ENCODE measurements at places on chromosomes 2 and 18.

DNA sequence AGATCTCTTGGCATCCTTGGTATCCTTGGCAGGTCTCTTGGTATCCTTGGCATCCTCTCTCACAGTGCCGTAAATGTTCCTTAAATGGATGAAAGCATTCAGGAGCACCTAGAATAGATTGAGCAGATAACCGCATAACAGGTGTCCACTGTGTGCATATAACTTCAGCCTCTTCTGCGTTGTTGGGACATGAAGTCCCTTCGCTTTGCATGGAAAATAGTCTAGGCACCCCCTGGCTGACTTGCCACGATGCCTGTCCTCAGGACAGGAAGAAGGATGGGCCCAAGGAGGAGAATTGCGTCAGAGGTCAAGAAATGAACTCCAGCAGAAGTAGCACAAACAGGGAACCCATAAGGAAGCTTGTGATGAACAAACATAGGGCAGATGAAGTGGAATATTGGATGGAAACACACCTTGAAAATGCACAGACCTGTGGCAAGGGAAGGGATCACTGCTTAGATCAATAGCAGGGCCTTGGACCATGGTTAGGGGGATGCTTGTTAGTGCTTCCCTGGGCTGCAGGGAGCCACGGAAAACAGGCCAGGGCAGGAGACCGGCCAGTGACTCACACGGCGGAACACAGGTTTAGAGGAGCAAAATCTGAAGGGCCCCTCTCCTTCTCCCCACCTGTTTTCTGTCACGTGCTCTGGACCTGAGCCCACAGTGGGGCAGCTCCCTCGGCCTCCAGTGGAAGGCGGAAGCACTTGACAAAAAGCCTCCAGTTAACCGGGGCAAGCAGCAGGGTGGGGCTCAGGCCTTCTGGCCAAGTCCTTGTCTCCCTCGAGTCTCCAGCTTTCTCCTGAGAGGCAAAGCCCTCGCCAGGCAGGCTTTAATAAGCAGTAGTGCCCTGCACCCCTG lies 99.2 kb upstream of the ASAP2 start:
- H3K4me3 ChIP-seq: no peak overlapping the region
- H3K36me3 ChIP-seq: no peaks in the 10 kb centered on the region
- no peak for DNase-seq
- no peaks in the 10 kb centered on the region for H3K4me1 ChIP-seq

- no peaks in the 10 kb centered on the region for H3K36me3 ChIP-seq
- no peaks in the 10 kb centered on the region for H3K27me3 ChIP-seq
- no peak for DNase-seq
- H3K27ac ChIP-seq: peak overlapping the region; percentile 63
- H3K4me3 ChIP-seq: no peak overlapping the region
Observed at GRCh38 chr18:23998820-23999219, 15.7 kb upstream of the TTC39C start.

- H3K4me3 ChIP-seq: no peak overlapping the region
- DNase-seq: no peak
Observed at GRCh38 chr2:56522605-56523089, 338.9 kb downstream of the CCDC85A start.

DNA sequence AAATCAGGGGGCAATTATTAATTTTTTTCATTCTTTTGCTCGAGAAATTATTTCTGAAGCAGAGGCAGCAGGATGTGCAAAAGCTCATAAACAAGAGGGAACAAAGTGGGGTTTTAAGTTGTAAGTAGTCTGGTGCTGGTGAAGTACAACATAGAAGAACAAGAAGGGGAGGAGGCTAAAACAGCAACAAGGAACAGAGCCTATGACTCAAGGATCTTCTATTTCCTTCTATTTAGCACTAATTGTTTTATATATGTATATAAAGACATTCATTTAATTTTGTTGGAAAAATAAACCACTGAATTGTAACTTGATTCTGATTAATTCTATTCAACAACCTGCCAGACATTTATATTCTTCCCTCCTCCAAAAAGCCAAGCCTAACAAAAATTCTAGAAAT lies 35.0 kb downstream of the YES1 start:
- H3K4me1 ChIP-seq: peaks cover 46% of the 10 kb centered on the region
- DNase-seq: no peak
- H3K4me3 ChIP-seq: no peak overlapping the region

DNA sequence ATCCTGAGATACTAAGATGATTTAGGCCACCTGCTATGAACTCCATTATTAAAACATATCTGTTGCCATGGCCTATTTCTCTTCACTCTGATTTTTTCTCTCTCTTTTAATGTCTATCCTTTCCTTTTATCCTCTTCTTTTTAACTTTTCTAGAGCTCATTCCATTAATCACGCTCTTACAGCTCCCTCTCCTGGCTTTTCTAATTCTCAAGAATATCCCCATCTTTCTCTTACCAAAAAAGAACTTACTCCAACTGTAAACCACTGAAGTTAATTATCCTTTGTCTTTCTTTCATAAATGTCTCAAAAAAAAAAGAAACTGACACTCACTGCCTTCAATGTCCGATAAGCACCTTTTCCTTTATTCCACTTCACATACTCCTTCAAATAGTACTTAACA lies 7.9 kb downstream of the PPP3R1 start:
- H3K4me1 ChIP-seq: peaks cover 39% of the 10 kb centered on the region
- no peak overlapping the region for H3K27ac ChIP-seq
- H3K27me3 ChIP-seq: no peaks in the 10 kb centered on the region
- H3K36me3 ChIP-seq: peaks cover 4% of the 10 kb centered on the region
- H3K4me3 ChIP-seq: no peak overlapping the region

- no peak overlapping the region for H3K4me3 ChIP-seq
- no peaks in the 10 kb centered on the region for H3K27me3 ChIP-seq
- no peaks in the 10 kb centered on the region for H3K4me1 ChIP-seq
- no peak overlapping the region for H3K27ac ChIP-seq
- DNase-seq: no peak
- H3K36me3 ChIP-seq: no peaks in the 10 kb centered on the region
Observed at GRCh38 chr2:72961853-72962468, 44.6 kb downstream of the EMX1 start.

- no peak for DNase-seq
- no peak overlapping the region for H3K4me3 ChIP-seq
Observed at GRCh38 chr2:211798868-211799267, 739.7 kb downstream of the ERBB4 start.

GRCh38 chr2:106566050-106566449 lies 78.9 kb downstream of the CD8B2 start:
- H3K4me1 ChIP-seq: peaks cover 30% of the 10 kb centered on the region
- peak overlapping the region; percentile 43 for H3K27ac ChIP-seq
- no peak for DNase-seq

DNA sequence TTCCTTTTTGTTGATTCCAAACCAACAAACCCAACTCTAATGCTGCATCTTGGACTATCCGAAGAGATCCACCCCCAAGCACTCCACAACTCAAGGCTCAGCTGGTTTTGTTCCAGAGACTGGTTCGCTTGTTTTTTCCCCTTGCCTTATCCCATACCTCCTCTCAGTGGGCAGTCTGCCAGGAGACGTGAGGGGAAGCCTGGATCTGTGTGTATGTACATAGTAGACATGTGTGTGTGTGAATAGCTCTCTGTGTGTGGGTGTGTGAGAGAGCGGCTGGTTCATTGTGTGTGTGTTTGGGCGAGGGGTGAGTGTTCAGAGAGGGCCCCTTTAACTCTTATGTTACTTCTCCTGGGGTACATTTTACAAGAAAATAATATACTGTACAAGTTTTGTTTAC lies 94.4 kb downstream of the NRP2 start:
- H3K27me3 ChIP-seq: peaks cover 35% of the 10 kb centered on the region
- H3K36me3 ChIP-seq: no peaks in the 10 kb centered on the region
- no peak overlapping the region for H3K27ac ChIP-seq
- peaks cover 4% of the 10 kb centered on the region for H3K4me1 ChIP-seq
- no peak overlapping the region for H3K4me3 ChIP-seq
- DNase-seq: no peak

GRCh38 chr2:100417711-100418124 lies 250 bp upstream of the CHST10 start:
- H3K36me3 ChIP-seq: no peaks in the 10 kb centered on the region
- H3K27ac ChIP-seq: no peak overlapping the region
- peaks cover 26% of the 10 kb centered on the region for H3K4me1 ChIP-seq
- peak overlapping the region; percentile 83 for H3K4me3 ChIP-seq
- no peak for DNase-seq

GRCh38 chr2:176398243-176399073 lies 129.2 kb downstream of the MTX2 start:
- peaks cover 27% of the 10 kb centered on the region for H3K27me3 ChIP-seq
- H3K4me3 ChIP-seq: no peak overlapping the region
- H3K4me1 ChIP-seq: no peaks in the 10 kb centered on the region
- no peak overlapping the region for H3K27ac ChIP-seq
- H3K36me3 ChIP-seq: no peaks in the 10 kb centered on the region

GRCh38 chr2:26612034-26612433 lies 29.1 kb downstream of the CIB4 start:
- peaks cover 14% of the 10 kb centered on the region for H3K4me1 ChIP-seq
- H3K27me3 ChIP-seq: no peaks in the 10 kb centered on the region
- H3K4me3 ChIP-seq: no peak overlapping the region
- H3K27ac ChIP-seq: no peak overlapping the region
- no peaks in the 10 kb centered on the region for H3K36me3 ChIP-seq

GRCh38 chr2:100239486-100240210 lies 82.7 kb downstream of the LONRF2 start:
- no peak for DNase-seq
- no peaks in the 10 kb centered on the region for H3K36me3 ChIP-seq

GRCh38 chr2:119565481-119565880 lies 21.2 kb downstream of the CFAP221 start:
- no peak overlapping the region for H3K27ac ChIP-seq
- DNase-seq: no peak
- no peaks in the 10 kb centered on the region for H3K27me3 ChIP-seq
- H3K4me3 ChIP-seq: no peak overlapping the region
- H3K4me1 ChIP-seq: no peaks in the 10 kb centered on the region

DNA sequence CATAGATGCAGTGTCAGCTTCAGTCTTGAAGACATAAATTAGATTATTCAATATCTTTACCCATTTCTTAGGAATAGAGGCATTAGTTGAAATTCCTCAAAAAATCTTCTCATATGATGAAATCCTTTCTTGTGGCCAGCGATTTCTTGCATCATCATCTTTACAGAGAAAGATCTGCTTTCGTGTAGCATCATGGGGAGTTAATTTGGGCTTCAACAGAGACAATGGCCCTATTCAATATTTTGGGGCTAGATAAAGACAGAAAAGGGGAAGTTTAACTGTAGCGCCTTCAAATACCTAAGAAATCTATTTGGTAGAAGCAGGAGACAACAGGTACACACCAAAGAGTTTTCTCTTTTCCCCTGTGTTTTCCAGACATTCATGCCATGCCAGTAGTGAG lies 73.8 kb downstream of the TGFA start:
- H3K36me3 ChIP-seq: no peaks in the 10 kb centered on the region
- H3K27ac ChIP-seq: no peak overlapping the region
- peaks cover 4% of the 10 kb centered on the region for H3K4me1 ChIP-seq
